CD4-positive, alpha-beta T cell treated with Interleukin-21 for 1 hour (primary cell): ENCODE measurements at places on chromosomes 4 and X.

- no peak for DNase-seq
These were observed 124.9 kb downstream of the ADAMTS3 start for GRCh38 chr4:72444092-72444491.

DNA sequence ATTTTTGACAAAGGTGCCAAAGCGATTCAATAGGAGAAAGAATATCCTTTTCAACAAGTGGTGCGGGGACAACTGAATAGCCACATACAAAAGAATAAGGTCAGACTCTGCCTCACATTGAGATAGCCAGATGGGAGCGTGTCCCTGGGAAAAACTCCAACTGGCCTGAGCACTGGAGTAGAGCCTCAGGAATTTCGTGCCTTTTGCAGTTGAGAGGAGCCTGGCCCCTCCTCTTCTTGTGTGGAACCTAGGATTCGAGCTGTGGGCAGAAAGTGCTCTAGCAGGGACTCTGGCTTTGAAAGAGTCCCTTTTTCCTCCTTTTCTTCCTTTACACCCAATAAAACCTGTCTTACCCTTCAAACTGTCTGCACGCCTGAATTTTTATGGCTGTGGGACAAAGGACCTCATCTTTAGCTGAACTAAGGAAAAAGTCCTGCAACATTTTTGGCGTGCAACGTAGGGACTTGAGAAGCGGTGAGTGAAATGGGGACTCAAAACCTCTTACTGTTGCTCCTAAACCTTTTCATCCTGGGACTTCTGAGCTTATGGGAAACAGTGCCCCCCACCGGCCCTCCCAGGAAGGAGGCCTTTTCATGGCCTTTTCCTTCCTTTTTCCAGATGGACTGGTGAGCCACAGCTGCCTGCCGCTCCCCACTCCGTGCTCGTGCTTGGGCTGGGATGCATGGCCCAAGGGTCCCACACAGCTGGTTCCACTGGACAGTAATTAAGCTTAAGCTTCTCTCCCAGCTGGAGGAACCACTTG lies 68.6 kb downstream of the BMP15 start:
- no peak for DNase-seq

- no peak for DNase-seq
These were observed 460.1 kb downstream of the NAF1 start for GRCh38 chr4:162706632-162707031.

GRCh38 chr4:100189820-100190642 lies at the start of gene DDIT4L:
TSS of gene DDIT4L (minus strand) at chr4:100190468. CDS start at chr4:100189983, 485 bp downstream.
- DNase-seq = no peak

DNA sequence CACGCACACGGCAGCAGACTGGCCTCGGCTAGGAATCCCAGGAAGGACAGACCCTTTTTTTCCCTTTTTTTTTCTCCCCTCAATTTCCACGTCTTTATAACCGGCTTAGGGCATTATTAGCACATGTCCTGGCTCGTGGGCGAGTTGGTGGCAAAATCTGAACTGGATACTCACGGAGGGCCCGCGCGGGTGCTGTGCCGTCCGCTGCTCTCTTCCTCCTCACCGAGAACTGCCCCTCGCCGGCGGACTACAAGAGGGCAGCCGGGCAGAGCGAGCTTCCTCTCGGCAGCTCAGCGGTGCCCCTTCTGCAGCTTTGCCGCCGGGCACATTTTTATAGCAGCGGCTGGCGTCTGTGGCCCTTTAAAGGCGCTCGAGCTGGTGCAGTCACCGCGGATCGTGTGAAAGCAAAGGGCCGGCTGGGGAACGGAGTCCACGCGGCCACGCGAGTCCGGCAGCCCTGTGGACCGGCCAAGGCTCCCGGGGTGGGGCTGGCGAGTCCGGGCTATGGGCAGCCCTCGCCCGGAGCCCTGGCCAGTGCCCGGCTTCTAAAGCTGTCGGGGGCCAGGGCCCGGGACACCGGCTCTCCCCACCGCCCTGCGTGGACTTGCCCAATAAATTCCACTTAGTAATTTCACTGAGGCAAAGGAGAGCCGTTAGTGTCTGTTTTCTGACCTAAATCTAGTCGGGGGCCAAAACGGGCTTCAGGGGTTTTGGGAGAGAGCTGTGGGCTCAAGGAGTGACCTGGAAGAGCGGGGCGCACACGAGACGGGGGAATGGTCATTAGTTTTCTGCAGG lies 1.3 kb upstream of the CITED1 start:
- DNase-seq = peak; percentile 22

GRCh38 chr4:6229095-6229494 lies 28.7 kb upstream of the JAKMIP1 start:
- no peak for DNase-seq

GRCh38 chr4:142840516-142841123 lies 5.5 kb downstream of the INPP4B start:
- peak; percentile 50 for DNase-seq

DNA sequence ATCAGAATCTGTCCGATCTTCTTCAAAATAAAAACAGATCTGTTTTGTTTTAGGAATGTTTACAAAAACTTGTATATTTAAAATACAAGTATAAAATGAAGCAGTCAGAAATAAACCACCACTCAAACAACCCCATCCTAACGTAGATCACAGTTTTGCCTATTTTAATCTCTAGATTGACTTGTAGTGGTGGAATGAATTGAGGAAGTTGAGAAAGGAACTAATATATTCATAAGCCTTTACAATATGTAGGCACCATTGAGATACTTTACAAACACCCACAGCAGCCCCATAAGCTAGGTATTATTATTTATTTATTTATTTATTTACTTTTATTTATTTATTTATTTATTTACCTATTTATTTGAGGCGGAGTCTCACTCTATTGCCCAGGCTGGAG lies 52.3 kb upstream of the KLF3 start:
- DNase-seq = no peak

DNA sequence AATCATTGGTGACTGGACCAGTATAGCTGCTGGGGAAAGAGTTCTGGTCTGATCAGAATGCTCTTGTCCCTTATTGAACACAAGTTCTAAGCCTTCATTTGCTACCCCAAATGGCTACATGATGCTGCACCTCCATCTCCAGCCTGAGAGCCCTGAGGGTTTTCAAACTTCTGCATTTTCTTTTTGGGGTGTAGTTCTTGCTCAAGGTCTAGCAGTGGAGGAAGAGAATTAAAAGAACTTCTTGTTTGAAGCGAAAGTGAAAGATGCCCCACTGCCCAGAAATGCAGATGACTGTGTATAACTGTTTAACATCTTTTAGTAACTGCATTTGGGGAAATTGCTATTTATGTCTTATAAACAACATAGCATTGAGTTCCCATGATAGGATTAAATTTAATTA lies 38.5 kb downstream of the LAMTOR3 start:
- DNase-seq = peak; percentile 26

DNA sequence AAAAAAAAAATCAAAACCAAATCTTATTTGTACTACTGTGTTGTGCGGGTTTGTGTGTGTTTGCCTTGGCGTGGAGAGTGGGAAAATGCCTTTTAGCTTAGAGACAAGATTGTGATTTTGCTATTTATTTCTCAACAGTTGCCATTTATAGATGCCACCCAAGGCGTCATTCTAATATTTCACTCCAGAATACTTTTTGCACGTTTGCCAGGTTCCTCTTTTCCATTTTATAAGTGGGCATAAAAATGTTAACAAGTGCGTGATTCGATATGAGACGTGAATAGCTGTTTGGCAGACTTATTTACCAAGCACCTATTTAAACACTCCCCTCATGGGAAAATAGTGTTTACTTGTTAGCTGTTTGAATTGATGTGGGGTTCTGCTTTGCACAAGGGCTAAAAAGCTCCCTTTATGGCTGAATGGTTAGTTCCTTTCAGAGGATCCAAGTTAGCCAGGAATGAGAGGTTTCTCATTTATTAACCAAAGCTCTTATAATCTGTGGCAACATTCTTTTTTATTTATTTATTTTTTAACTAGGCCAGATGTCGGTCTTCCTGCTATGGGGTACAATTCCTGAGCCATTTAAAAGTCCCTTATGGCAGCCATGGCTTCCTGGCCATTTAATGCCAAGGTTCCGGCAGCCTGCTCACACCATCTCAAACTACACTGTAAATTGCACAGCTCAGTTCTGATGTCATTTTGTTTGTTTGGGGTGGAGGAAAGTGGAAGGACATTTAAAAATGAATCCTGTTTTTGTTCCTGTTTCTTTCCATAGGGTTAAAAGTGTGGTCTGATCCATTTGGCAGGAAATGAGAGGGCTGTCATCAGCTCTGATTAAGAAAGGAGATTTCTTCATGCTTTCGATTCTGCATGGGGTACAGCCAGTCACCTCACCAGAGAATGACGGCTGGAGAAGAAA lies 14.6 kb downstream of the SMIM20 start:
- DNase-seq = no peak

DNA sequence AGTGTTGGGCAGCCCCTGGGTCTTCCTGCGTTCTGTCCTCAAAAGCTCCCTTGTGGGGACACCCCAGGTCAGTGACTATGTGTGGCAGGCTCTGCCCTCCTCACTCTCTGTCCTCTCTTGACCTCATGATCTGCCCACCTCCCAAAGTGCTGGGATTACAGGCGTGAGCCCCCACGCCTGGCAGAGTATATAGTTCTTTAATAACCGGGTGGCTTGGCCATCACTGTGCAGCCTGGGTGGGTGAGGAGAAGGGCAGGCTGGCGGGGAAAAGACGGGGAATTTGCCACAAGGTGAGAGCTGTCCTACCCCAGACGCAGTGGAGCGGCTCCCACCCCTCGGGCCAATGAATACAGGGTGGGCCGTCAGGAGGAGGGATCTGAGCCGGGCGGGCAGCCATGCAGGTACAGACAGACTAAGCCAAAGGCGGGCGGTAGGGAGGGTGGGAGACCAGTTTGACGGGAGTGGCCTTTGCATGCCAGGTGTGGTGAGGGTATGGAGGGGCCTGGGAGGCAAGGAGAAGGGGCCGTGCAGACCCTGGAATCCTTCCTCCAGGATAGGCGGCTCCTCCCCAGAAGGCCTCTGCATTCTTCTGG lies 2.5 kb downstream of the SH3BP2 start:
- DNase-seq = no peak

DNA sequence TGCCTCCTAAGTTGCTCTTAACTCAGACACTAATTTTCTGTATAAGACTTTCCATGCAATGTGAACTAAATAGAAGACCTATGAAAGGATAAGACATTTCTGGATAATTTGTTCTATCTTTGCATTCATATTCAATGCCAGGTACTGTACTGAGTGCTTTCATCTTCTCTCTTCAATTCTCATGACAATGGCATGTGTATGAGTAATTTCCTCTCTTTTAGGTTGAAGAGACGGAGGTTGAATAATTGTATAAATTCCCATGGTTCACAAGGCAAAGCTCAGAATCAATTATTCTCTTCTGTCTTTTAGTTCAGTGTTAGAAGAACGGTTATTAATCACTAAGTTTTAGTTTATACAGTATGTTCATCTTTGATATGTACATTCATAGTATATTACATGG lies 29.3 kb upstream of the CFAP299 start:
- no peak for DNase-seq
